Osteocyte (in vitro differentiated cells): ENCODE measurements at places on chromosomes 3 and 15. TPM values are rescaled to one million over a fixed set of nuclear protein-coding genes. Genes with fewer than 3 reads are reported as not detected.

DNA sequence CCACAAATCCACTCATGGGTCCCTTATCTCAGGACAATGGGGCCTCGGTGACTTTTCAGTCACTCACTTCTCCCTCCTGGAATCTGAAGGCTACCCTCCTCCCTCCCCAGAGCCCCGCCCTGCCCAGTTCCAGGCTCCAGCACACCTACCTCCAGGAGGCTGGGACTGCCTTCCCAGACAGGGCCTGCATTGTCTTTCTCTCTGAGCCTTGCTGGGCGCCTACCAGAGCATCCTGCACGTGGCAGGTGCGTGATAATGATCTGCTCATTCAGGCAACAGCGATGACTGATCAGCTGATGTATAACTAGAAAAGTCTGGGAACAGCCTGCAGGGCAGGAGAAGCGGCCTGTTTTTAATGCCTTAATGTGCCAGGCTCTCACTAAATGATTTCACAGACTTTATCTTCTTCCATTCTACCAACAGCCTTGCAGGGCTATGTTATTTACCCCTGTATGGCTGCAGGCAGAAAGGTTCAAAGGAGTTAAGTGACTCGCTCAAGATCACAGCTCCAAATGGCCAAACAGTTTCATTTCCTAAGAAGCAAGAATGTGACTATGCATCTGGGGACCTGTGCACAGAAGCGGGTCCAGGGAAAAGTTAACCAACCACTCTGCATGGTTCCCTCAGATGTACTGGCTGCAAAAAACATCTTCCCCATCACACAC is 6.3 kb downstream of the ADAMTS17 start:
- DNase-seq = peak; percentile 40
- H3K27me3 ChIP-seq = peaks cover 13% of the 10 kb centered on the region
- peaks cover 2% of the 10 kb centered on the region for H3K4me1 ChIP-seq
- no peaks in the 10 kb centered on the region for H3K36me3 ChIP-seq
- no peak overlapping the region for H3K4me3 ChIP-seq
- H3K27ac ChIP-seq = no peak overlapping the region

- H3K4me3 ChIP-seq = peak overlapping the region; percentile 83
- H3K4me1 ChIP-seq = peaks cover 20% of the 10 kb centered on the region
- DNase-seq = no peak
- peaks cover 10% of the 10 kb centered on the region for H3K36me3 ChIP-seq
These were observed 756 bp upstream of the CAMK2N2 start for GRCh38 chr3:184261854-184262763.

- no peak overlapping the region for H3K27ac ChIP-seq
- no peaks in the 10 kb centered on the region for H3K27me3 ChIP-seq
- H3K4me1 ChIP-seq = peaks cover 13% of the 10 kb centered on the region
These were observed 24.2 kb downstream of the UBE2Q2 start for GRCh38 chr15:75867449-75867848.

DNA sequence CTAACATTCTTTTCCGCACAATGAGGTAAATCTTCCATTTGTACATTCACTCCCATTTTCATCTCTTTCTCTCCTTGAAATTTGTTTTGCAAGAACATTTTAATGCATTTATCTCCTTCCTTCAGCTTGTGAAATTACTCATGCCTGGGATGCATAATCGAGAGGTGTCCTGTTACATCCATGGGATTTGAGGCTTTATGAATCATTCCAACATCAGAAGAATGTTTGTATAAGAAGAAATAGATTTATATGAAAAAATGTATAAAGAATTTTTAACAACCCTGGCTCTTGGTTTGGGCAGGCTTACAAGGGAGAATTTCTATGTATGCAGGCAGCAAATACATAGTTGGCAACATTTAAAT is 93.2 kb upstream of the MBNL1 start:
- H3K4me3 ChIP-seq = no peak overlapping the region
- H3K36me3 ChIP-seq = no peaks in the 10 kb centered on the region
- DNase-seq = no peak
- peak overlapping the region; percentile 58 for H3K27ac ChIP-seq
- no peaks in the 10 kb centered on the region for H3K27me3 ChIP-seq

TM6SF1 gene
- total RNA-seq = 5.6 and 5.9 TPM in 2 replicates

ALG1L2 gene
- 2.1 and 2.4 TPM in 2 replicates for total RNA-seq

- H3K4me3 ChIP-seq = no peak overlapping the region
- no peak for DNase-seq
- H3K27ac ChIP-seq = no peak overlapping the region
These were observed 26.9 kb upstream of the ZBBX start for GRCh38 chr3:167406876-167407492.

- H3K36me3 ChIP-seq = no peaks in the 10 kb centered on the region
- H3K27me3 ChIP-seq = no peaks in the 10 kb centered on the region
- H3K27ac ChIP-seq = peak overlapping the region; percentile 75
- peaks cover 25% of the 10 kb centered on the region for H3K4me1 ChIP-seq
These were observed 177.3 kb upstream of the DPH6 start for GRCh38 chr15:35723120-35723847.

SHC4 gene
- total RNA-seq = 4.2 and 4.6 TPM in 2 replicates

DNA sequence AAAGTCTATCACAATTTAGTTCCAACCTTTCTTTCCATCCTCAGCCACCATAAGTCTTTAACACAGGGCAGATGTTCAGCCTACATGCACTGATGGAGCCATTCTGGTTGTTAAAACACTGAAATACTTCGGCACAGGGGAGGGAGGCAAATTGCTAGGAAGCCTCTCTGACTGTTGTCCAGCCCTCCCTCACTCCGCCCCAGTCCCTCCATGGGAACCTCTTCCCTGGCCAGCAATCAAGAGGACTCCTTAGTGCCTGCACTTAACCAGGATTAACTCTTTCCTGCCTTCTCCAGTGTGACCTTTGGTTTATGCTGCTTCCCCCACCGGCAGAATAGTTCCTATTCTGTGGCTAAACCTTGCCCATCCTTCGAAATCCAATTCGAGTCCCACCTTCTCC is 47.0 kb upstream of the USP3 start:
- H3K27me3 ChIP-seq = no peaks in the 10 kb centered on the region
- H3K36me3 ChIP-seq = no peaks in the 10 kb centered on the region
- no peak for DNase-seq
- peaks cover 12% of the 10 kb centered on the region for H3K4me1 ChIP-seq

SLC22A13 gene
- total RNA-seq = 0.99 and 1.2 TPM in 2 replicates

- no peak overlapping the region for H3K4me3 ChIP-seq
- no peaks in the 10 kb centered on the region for H3K27me3 ChIP-seq
- peaks cover 4% of the 10 kb centered on the region for H3K4me1 ChIP-seq
- H3K36me3 ChIP-seq = peaks cover 18% of the 10 kb centered on the region
These were observed 9.0 kb downstream of the PIK3R4 start for GRCh38 chr3:130737622-130738021.

GRCh38 chr3:21435871-21436270 is 315.1 kb downstream of the ZNF385D start:
- H3K27ac ChIP-seq = no peak overlapping the region
- DNase-seq = no peak
- H3K4me1 ChIP-seq = peaks cover 17% of the 10 kb centered on the region
- H3K27me3 ChIP-seq = no peaks in the 10 kb centered on the region
- no peaks in the 10 kb centered on the region for H3K36me3 ChIP-seq
- no peak overlapping the region for H3K4me3 ChIP-seq

DNA sequence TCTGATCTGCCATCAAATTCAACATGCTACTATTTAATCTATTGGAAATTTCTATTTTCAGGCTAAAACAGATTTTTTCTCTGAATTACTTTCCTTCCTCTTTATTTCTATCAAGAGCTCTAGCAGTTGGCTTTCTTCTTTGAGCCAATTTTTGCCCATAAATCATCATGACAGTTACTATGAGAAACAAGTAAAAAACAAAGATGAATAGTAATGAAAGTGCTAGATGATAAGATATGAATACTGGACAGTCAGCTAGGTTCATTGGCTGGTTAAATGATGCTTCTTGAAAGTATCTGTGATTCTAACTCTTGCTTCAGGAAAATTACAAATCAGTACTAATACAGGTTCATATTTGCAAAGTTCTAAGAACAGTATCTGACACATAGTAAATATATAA is 38.6 kb upstream of the NANOGP8 start:
- H3K27me3 ChIP-seq = no peaks in the 10 kb centered on the region
- H3K4me3 ChIP-seq = no peak overlapping the region
- H3K27ac ChIP-seq = no peak overlapping the region
- DNase-seq = no peak
- H3K36me3 ChIP-seq = no peaks in the 10 kb centered on the region

DNA sequence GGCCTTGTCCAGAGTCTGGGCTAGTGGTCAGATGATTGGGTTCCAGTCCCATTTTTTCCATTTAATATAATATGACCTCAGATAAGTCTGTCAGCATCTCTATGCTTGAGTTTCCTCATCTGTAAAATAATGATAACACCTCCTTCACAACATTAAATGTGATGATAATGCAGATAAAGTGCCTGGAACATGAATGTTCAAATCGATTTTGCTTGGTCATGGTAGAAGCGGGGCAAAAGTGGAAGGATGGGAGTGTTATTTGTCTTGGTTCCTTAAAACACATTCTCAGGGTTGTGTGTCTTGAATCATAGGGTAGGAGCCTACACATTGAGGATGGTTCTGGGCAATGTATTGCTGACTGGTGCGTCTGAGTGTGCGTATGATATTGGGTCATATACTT is 16.9 kb downstream of the ARIH2 start:
- H3K36me3 ChIP-seq = peaks cover 26% of the 10 kb centered on the region
- H3K27ac ChIP-seq = no peak overlapping the region
- no peak for DNase-seq
- H3K27me3 ChIP-seq = no peaks in the 10 kb centered on the region

ROBO1 gene
- 73.8 and 79.6 TPM in 2 replicates for total RNA-seq

GUCA1C gene
- total RNA-seq = not detected in 2 replicates

DNA sequence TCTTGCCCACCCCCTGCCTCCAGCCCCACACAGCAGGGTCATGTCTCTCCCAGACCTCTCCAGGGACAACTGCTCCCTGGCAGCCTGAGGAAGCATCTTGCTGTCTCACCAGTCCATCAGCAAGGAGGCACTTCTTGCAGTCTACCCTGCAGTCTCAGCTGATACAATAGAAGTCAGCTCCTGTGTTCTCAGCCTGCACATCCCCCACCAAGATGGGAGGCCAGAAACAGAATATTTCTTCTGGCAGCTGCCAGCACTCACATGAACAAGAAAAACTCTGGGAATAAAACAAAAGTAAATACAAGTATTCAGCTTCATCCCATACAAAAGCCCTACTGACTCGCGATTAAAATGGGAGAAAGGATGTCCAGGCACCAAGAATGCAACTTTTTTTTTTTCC is 457.4 kb upstream of the PROK2 start:
- no peak for DNase-seq
- H3K27ac ChIP-seq = no peak overlapping the region
- no peaks in the 10 kb centered on the region for H3K36me3 ChIP-seq
- peaks cover 27% of the 10 kb centered on the region for H3K27me3 ChIP-seq
- peaks cover 39% of the 10 kb centered on the region for H3K4me1 ChIP-seq

DNA sequence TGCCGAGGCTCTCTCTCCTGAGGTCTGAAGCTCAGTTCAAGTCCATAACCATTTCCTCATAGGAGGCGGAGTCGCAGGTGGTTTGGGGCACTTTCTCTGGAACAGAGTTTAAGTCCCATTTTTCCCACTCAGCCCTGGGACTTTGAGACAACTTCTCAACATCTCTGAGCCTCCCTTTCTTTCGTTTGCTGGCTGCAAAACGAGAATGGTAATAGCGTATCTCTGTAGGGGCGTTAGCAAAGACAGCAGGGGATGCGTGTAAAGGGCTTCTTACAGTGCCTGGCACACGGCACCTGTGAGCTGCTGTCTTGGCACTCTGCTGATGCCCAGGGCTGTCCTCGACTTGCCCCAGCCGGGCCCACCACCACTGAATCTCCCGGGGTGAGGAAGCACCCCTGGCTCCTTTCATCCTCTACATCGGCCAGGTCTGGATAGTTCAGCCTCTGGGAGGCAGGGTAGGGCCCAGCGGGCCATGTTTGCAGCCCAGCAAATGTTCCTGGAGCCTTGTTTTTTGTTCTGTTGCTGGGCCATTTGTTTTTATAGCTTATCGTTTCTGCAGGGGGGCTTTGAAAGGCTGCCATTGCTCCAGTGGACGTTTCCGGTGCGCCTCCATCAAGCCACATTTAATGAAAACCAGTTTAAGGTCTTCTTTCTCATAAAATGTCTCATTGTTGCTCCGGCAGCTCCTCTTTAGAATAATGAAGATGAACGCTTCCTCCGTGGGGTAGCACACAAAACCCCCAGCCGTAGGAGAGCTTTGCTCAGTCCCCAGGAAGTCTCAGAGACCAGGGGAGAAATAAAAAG is 60.0 kb upstream of the WNT5A start:
- H3K27me3 ChIP-seq = peaks cover 7% of the 10 kb centered on the region
- H3K36me3 ChIP-seq = no peaks in the 10 kb centered on the region
- no peaks in the 10 kb centered on the region for H3K4me1 ChIP-seq
- DNase-seq = no peak

GRCh38 chr3:169403855-169404519 is 259.5 kb downstream of the MECOM start:
- no peak for DNase-seq
- H3K27me3 ChIP-seq = peaks cover 6% of the 10 kb centered on the region
- H3K4me1 ChIP-seq = no peaks in the 10 kb centered on the region
- no peak overlapping the region for H3K27ac ChIP-seq
- H3K4me3 ChIP-seq = no peak overlapping the region
- no peaks in the 10 kb centered on the region for H3K36me3 ChIP-seq

EEFSEC gene
- 14.3 and 15.6 TPM in 2 replicates for total RNA-seq

CSPG4 gene
- total RNA-seq = 43.3 and 48.1 TPM in 2 replicates

DNA sequence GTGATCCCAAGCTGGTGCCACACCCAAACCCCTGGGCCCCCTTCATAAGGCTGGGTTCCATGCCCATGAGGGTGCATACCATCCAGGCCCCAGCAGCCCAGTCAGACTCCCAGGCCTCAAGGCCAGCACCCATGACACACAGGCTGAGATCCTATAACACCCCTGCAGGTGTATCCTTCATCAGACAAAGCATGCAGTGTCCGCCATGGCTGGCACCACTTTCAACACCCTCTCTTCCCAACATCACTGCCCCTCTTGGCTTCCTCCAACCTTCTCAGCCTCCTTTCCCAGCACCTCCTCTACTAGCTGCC is 3.5 kb downstream of the CCDC51 start:
- no peak overlapping the region for H3K27ac ChIP-seq
- peaks cover 31% of the 10 kb centered on the region for H3K4me1 ChIP-seq
- H3K4me3 ChIP-seq = no peak overlapping the region

TF gene
- 1.9 and 2.0 TPM in 2 replicates for total RNA-seq

SLC28A2 gene
- total RNA-seq = not detected in 2 replicates

CPLX3 gene
- total RNA-seq = not detected in 2 replicates

HACD3 gene
- total RNA-seq = 81.8 and 83.2 TPM in 2 replicates

GRCh38 chr15:81297603-81298575 is 26.1 kb downstream of the STARD5 start:
- H3K27ac ChIP-seq = no peak overlapping the region
- H3K4me1 ChIP-seq = peaks cover 3% of the 10 kb centered on the region
- peaks cover 27% of the 10 kb centered on the region for H3K27me3 ChIP-seq
- no peak for DNase-seq
- H3K4me3 ChIP-seq = no peak overlapping the region

GRCh38 chr3:52430416-52430810 is 14.5 kb downstream of the SEMA3G start:
- H3K27ac ChIP-seq = no peak overlapping the region
- no peak overlapping the region for H3K4me3 ChIP-seq
- H3K4me1 ChIP-seq = no peaks in the 10 kb centered on the region
- H3K36me3 ChIP-seq = no peaks in the 10 kb centered on the region

BUB1B gene
- 8.0 and 8.5 TPM in 2 replicates for total RNA-seq

IL5RA gene
- not detected in 2 replicates for total RNA-seq

CCDC54 gene
- not detected in 2 replicates for total RNA-seq

ATP13A5 gene
- total RNA-seq = not detected in 2 replicates
